Smooth muscle cell of the coronary artery (primary cell): ENCODE measurements at places on chromosomes 11 and 22. TPM values are rescaled to one million over a fixed set of nuclear protein-coding genes. Genes with fewer than 3 reads are reported as not detected.

The EEF1G gene
- total RNA-seq, result 1,294 and 1,609 TPM in 2 replicates

The ARHGAP1 gene
- total RNA-seq, result 27.3 and 37.2 TPM in 2 replicates

The PAX6 gene
- total RNA-seq, result not detected in 2 replicates

The PPP2R1B gene
- total RNA-seq, result 21.7 and 24.1 TPM in 2 replicates

The PRG3 gene
- total RNA-seq, result not detected in 2 replicates
